ENCODE measurements at places on chromosomes 4 and X.

- DNase-seq: no peak
Observed at GRCh38 chr4:3376266-3376665, 65.5 kb upstream of the HGFAC start.

- DNase-seq: no peak
Observed at GRCh38 chrX:12984603-12985319, 9.9 kb downstream of the TMSB4X start.

GRCh38 chr4:119228406-119228805 lies 15.9 kb downstream of the USP53 start:
- DNase-seq: no peak

- DNase-seq: peak; percentile 67
Observed at GRCh38 chr4:7101692-7102515, 34.0 kb upstream of the GRPEL1 start.

GRCh38 chr4:7811536-7812191 lies 128.0 kb downstream of the AFAP1 start:
- no peak for DNase-seq

- DNase-seq: no peak
Observed at GRCh38 chrX:3743801-3744439, 30.5 kb upstream of the PRKX start.

GRCh38 chr4:152735396-152735859 lies 44.1 kb downstream of the TIGD4 start:
- no peak for DNase-seq
